ENCODE measurements at places on chromosomes 7 and 10. TPM values are rescaled to one million over a fixed set of nuclear protein-coding genes. Genes with fewer than 3 reads are reported as not detected.

The SNX10 gene
- total RNA-seq: 5.4 TPM

The COL17A1 gene
- 2.6 TPM for total RNA-seq

The HTR5A gene
- not detected for total RNA-seq

The PSTK gene
- total RNA-seq: 3.7 TPM

- no peak for DNase-seq
Observed at GRCh38 chr7:139620676-139621344, 97.3 kb downstream of the CLEC2L start.

- DNase-seq: peak; percentile 99
Observed at GRCh38 chr7:37031571-37032257, 307.4 kb upstream of the AOAH start.

DNA sequence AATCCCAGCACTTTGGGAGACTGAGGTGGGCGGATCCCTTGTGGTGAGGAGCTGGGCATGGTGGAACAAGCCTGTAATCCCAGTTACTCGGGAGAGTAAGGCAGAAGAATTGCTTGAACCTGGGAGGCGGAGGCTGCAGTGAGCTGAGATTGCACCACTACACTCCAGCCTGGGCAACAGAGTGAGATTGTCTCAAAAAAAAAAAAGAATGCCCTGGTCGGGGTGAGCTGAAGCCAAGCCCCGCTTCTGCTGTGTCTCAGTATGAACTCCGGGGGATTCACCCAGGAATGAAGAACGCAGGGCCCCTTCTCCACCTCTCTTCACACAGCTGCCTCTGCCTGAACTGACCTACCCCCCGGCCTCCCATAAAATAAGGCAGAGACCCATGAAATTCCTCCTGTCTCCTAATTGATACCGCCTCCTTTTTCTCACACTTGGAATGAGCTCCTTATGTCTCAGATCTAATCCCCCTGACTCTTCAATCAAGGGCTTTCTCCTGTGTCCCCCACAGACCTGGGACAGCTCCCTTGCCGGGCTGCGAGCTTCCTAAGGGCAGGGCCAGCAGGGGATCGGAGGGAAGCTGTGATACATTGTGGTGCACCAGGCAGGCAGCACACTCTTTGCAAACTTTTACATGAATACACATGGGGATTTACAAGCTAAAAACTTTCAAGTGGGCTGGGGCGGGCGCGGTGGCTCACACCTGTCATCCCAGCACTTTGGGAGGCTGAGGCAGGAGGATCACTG, 911 bp upstream of the ZP3 start:
- DNase-seq: peak; percentile 32

- peak; percentile 64 for DNase-seq
Observed at GRCh38 chr10:88923520-88923919, 29.1 kb downstream of the ACTA2 start.

GRCh38 chr7:45692031-45692430, 117.9 kb downstream of the ADCY1 start:
- no peak for DNase-seq
